ENCODE measurements at places on chromosomes 2 and 18.

GRCh38 chr2:178157574-178157973 lies 36.7 kb upstream of the OSBPL6 start:
- no peak for DNase-seq

- no peak for DNase-seq
Observed at GRCh38 chr2:27307545-27308358, 493 bp downstream of the UCN start.

GRCh38 chr2:41000374-41000773 lies 548.5 kb upstream of the SLC8A1 start:
- DNase-seq = no peak

GRCh38 chr2:128626760-128627511 lies 308.3 kb upstream of the HS6ST1 start:
- DNase-seq = no peak

DNA sequence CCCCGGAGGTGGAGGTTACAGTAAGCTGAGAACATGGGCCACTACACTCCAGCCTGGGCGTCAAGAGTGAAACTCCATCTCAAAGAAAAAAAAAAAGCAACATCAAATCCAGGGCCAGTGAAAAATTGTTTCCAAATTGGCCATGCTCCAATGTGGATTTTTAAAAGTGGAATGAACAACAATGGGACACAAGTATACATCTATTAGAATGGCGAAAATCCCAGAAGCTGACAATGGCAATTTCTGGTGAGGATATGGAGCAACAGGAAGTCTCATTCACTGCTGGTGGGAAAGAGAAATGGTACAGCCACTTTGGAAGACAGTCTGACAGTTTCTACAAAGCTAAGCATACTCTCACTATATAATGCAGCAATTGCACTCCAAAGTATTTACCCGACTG lies 161.4 kb downstream of the UXS1 start:
- DNase-seq = no peak

DNA sequence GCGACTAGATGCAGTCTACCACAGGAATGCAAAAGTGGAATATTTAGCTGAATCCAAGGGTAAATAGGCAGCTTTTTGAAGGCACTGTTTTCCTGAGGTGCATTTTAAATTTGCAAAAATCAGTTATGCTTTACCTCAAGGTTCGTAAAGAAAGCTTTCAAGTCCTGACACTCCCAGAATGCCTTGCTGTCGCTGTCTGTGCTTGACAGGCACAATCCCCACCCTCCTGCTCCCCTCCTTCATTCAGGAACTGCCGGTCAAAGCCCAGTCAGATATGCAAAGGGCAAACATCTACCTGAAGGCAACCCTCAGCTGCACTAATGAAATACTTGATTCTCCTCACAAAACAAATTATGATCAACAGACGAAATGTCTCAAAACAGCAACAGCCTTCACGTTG lies 97.4 kb upstream of the DDX18 start:
- no peak for DNase-seq

DNA sequence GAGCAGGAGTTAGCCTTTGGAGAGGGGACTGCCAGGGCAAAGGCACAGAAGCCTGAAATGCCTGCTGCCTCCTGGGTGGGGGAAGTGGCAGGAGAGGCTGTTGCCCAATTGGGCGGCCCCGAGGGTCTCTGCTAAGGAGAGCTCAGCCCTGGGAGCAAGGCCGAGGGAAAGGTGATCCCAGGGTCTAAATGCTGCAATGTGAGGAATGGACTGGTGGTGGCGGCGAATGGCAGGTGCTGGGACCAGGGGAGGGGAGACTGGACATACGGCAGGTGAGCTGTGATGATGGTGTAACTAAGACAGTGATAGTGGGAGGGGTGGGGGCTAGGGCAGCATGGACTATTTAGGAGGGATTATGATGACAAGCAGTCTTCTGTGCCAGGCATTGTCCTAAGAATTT lies 104.0 kb downstream of the DYSF start:
- no peak for DNase-seq

- DNase-seq = peak; percentile 53
Observed at GRCh38 chr2:20401489-20401835, 45.4 kb upstream of the RHOB start.

DNA sequence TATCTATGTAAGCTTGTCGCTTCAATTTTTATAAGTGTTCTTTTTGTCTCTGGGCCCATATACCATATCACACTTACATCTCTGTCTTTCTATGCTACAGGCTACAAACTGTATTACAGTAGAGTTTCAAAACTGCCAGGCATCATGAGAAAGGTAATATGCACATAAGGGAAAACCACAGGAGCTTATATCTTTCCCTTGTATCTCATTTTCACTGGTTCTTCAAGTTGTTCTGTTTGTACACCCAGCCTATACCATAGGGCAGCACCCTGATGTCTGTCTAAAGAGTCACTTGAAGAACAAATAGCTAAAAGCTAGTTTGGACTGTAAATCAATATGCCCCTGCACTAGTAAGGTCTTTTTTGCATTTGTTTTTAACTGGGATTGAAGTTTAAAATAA lies 366.7 kb downstream of the FIGN start:
- DNase-seq = no peak

GRCh38 chr2:55415300-55415699 lies 4.4 kb downstream of the CCDC88A start:
- no peak for DNase-seq

DNA sequence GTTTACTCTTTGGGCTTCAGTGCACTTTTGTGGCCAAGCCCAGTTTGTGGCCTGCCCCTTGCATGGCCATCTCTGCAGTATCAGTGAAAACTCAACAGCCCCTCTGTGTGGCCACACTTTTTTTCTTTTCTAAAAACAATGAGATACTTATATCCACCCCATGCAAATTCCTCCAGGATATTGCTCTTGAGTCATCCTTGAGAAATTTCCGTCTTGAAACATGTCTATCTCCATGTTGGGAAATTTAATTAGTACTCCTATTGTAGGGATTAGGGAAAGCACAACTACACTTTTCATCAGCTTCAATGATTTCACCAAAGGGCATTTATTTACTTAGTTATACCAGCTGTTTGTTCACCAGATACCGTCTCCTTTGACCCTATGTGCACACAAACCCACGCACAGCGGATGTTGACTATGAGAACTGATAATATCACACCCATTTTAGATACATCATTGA lies 993.1 kb downstream of the TSN start:
- DNase-seq = no peak

DNA sequence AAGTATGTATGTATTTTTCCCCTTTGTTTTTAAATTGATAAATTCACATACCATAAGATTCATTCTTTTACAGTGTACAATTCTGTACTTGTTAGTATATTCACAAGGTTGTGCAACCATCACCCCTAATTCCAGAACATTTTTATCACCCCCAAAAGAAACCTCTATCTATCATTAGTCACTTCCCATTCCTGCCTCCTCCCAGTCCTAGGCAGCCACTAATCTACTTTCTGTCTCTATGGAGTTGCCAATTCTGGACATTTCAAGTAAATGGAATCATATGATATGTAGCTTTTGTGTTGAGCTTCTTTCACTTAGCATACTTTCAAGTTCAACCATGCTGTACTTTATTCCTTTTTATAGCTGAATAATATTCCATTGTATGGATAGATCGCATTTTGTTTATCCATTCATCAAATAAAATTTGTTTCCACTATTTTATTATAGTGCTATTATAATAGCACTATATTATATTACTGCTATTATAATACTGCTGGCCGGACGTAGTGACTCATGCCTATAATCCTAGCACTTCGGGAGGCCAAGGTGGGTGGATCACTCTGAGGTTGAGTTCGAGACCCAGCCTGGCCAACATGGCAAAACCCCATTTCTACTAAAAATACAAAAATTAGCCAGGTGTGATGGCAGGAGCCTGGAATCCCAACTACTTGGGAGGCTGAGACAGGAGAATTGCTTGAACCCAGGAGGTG lies 10.9 kb downstream of the STARD7 start:
- DNase-seq = no peak

DNA sequence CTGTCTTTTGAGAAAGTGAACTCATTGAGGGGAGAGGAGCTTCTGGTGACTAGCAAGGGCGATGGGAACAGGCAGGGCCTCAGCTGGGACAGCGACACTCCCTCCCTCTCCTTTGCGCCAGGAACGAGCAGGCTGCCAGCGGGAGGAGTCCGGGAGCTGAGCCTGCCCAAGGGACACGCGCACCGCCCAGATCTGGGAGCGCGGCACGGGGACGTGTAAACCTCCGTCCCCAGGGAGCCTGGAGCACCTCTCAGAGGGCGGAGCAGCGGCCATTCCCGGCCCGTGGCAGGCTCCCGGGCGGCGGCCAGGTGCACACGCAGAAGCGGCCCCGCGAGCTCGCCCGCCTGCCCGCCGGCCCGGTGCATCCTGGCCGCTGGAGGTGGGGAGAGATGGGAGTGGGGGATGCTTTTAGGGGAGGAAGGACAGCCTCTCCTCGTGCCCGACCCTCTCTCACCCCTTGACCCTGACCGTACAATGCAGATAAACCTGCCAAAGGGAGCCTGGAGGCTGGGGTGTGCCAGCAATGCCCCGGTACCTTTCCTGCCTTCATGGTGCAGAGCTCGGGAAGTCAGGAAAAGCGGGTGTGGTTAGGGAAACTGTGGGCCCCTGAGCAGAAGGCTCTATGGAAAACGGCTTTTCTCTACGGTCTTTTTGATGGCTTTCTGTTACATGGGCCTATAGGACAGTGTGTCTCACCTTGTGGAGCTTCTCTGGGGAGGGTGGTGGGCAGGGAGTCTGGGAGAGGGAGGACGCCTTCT lies 2.2 kb downstream of the AQP4 start:
- peak; percentile 63 for DNase-seq

GRCh38 chr2:165196411-165196810 lies 7.4 kb downstream of the SCN3A start:
- DNase-seq = no peak

- DNase-seq = no peak
Observed at GRCh38 chr2:219969508-219969907, 342.1 kb downstream of the SLC4A3 start.

- DNase-seq = no peak
Observed at GRCh38 chr2:159275111-159275510, 11.4 kb downstream of the WDSUB1 start.

DNA sequence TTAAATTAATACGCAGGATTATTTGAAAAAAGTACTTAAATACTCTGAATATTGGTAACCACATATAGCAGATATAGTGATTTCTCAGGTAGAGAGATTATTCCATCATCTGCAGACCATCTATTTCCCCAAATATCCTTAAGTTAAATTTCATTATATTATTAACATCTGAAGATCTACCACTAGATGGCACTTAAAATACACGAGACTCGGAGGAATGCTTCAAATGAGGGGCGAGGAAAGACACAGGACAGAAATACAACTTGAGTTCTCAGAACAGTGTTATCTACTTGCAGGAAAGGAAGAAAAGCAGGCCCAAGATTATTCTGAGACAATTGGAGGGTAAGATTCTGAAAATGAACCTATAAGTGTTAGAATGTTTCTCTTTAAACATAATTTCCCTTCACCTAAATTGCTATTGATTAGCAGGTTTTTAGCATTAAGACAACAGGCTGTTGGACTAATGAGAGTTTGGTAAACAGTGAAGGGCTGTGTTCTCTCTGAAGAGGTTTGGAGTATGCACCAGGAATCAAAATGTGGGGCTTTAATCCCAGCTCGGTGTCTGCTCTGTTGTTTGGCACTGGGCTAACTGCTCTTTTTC lies 76.9 kb upstream of the GCFC2 start:
- DNase-seq = no peak

DNA sequence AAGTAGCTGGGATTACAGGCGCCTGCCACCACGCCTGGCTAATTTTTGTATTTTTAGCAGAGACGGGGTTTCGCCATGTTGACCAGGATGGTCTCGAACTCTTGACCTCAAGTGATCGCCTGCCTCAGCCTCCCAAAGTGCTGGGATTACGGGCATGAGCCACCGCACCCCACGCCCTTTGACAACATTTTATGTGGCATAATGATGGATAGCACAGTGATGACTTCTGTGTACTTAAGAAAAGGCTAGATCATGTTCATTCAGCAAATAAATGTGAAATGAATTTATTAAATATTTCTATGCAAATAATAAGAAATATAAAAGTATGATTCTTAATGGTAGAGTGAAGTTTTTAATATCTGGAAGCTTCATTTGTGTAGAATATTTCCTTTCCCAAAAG lies 2.6 kb upstream of the HTR2B start:
- DNase-seq = no peak

GRCh38 chr2:135179689-135180088 lies 127.6 kb downstream of the RAB3GAP1 start:
- DNase-seq = no peak

- no peak for DNase-seq
Observed at GRCh38 chr2:121279476-121280220, 5.4 kb downstream of the TFCP2L1 start.

GRCh38 chr2:252001-252602 lies 11.7 kb downstream of the SH3YL1 start:
- no peak for DNase-seq

- DNase-seq = no peak
Observed at GRCh38 chr2:19114126-19114525, 244.3 kb downstream of the OSR1 start.

DNA sequence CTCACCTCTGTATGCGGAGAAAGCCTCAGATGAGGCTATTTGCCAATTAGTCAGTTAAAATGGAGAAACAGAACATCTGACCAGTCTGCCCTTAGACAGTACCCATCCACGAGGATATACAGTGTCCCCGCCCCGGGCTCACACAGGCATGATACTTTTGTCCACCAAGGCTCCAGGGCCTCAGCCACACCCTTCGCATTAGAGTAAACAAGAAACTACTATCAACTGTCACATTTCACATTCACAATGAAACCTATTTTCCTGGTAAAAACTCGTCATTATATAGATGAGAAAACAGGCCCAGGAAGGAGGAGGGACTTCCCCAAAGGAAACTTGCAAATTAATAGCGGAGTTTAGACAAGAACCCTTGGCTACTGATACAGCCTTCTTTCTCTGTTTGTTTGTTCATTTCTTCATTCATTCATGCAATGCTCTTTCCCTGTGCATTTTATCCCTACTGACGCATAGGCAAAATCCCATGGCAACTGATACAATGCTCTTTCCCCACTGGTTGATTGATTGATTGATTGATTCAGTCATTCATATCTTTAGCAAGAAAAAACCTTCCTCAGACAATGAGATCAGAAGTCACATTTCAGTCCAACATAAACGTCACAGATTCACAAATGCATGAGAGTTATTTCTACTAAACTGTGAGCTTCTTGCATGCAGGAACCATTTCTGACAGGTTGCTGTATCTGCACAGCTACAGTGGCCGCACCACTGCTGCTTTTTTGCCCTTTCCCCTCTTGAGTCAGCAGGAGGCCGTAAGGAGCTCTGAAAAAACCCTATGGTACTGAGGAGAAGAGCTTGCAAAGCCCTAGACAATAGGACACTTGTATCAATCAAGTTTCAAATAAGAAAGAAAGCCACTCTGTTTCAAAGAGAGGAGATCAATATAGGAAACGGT lies 777.1 kb downstream of the RNF144A start:
- no peak for DNase-seq

DNA sequence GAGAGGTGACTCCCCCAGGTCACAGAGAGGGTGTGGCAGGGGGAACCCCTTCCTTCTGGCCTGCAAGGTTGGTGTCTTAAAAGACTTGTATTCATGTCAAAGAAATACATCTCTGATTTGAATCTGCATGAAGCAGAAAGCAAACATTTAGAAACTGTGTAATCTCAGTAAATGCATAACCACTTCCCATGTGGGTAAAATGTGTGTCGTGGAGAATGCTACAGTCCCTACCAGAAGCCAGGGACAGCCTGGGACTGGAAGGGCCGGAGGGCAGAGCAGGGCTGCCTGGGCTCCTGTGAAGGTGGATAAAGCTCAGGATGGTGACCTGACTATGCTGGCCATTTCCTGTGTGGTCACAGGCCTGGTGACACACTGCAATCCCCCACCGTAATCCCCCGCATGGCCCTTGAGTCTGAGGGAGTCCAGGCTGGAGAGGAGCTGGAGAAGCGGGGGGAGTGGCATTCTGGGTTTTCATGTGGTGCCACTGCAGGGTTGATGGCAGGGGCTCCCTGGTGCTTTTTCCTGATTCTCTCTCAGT lies 102.2 kb downstream of the LRRC30 start:
- DNase-seq = no peak
